ENCODE measurements at places on chromosomes 6 and 20.

DNA sequence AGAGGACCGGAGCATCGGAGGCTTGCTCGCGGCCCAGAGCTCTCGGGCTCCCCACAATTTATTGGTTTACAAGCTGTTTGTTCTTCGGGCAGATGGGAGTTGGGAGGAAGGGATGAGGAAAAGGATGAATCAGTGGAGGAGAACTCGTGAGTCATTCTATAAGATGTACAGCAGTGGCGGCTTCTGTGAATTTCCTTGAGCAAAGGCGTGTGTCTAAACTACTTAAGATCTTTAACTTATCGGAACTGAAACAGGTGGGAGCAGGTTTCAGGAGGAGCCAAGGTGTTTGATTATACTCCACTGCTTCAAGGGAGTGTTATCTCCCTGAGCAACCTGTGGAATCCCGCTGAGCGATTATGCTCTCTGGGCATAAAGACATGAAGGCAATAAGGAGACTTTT, 50.5 kb upstream of the IBTK start:
- DNase-seq: no peak

GRCh38 chr6:122406187-122406586, 6.7 kb downstream of the HSF2 start:
- DNase-seq: no peak

- DNase-seq: no peak
Observed at GRCh38 chr6:147903321-147903720, 394.8 kb downstream of the SAMD5 start.

DNA sequence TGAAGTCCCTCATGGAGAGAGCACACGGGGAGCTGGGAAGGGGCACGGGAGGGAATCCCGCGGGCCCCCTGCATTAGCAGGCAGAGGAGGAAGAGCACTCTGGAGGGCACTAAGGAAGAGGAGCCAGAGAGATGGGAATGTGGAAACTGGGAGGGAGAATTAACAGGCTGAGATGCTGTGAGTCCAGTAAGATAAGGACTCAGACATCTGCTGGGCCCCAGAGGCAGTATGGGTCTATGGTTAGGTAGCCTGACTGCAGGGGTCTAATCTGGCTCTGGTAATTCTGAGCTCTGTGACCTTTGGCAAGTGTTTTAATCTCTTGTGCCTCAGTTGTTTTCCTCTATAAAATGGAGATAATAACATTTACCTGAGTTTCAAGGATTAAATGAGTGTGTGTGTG, 15.7 kb upstream of the SRSF3 start:
- no peak for DNase-seq

- DNase-seq: peak; percentile 85
Observed at GRCh38 chr6:33208091-33208967, at the start of gene RING1. TSS of gene RING1 (plus strand) at chr6:33208500. CDS start at chr6:33208823, 323 bp downstream.
